ENCODE measurements at places on chromosomes 5 and 9.

DNA sequence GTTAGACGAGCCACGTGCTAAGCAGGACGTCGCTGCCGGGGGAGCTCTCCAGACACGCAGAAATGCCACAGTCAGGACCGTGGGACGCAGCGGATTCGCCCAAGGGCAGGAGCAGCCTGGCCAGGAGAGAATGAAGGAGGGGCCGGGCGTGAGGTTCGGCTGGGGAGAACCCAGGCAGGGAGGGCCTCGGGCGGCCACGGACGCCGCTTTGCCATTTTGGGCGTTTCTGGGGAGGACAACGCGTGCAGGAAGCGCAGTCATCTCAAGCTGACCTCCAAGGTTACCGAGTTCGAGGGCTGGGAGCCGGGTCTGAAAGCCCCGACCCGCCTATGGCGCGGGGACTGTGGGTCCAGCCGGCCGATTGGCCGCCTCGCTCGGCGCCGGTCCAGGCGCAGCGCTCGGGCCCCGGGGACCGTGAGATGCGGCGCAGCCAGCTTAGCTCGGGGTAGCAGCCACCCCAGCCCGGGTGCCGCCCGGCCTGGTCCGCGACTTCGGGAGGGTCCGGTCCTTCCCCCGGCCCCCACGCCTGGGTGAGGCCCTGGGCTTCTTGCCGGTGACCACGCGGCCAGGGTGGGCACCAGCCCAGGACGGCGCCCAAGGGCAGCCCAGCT lies 760 bp upstream of the MAN1B1 start:
- DNase-seq, result peak; percentile 81

DNA sequence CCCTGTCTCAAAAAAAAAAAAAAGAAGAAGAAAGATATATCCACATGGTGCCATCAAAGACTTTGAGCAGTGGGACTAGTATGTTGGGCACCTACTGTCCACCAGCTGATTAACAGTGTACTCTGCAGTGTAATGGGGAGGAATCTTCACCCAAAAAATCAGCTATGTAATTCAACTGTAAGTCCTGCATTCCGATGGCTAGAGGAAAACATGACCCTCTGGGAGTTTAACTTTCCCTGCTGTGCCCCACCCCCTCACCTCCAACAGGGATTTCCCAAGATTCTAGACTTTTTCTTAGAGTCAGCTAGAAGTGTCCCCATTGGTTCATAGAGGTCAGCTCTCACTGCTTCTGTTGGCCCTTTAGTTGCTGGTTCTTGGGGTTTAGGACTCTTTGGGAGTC lies 221.2 kb upstream of the CLINT1 start:
- DNase-seq, result no peak

GRCh38 chr5:24598956-24599355 lies 45.8 kb downstream of the CDH10 start:
- no peak for DNase-seq

GRCh38 chr5:180816608-180817534 lies 14.3 kb upstream of the MGAT1 start:
- no peak for DNase-seq

DNA sequence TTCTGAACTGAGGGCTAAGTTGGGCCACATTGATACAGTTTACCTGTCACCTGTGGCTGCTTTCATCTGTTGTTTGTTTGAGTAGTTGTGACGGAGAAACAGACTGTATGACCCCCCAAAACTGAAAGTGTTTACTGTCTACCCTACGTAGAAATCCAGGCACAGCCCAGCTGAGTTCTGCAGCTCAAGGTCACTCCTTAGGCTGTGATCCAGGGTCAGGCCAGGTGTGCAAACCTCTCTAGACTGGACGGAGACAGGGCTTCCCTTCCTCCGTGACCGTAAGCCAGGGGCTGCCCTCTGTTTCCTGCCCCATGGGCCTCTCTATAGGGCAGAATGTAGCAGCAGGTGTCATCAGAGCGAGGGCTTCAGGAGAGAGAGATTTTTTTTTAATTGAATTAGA lies 207.9 kb upstream of the OTULINL start:
- no peak for DNase-seq

DNA sequence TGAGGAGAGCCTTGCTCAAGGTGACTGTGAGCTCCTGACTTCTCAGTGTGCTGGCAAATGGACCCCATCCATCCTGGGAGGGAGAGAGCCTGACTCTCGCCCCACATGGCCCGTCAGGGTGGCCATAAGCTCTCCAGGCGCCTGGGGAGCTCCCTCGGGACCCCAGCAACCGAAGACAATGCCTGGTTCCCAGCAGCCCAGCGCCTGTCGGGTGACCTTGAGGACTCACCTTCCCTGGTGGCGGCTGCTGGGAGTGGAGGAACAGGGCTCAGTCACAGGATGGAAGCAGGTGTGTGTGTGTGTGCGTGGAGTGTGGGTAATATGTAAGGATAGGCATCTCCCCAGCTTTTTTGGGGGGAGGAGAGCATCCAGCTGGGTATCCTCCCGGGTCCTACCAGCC lies 190.3 kb downstream of the MELK start:
- no peak for DNase-seq

- DNase-seq, result no peak
These were observed 151.7 kb upstream of the ELL2 start for GRCh38 chr5:96113170-96113939.

DNA sequence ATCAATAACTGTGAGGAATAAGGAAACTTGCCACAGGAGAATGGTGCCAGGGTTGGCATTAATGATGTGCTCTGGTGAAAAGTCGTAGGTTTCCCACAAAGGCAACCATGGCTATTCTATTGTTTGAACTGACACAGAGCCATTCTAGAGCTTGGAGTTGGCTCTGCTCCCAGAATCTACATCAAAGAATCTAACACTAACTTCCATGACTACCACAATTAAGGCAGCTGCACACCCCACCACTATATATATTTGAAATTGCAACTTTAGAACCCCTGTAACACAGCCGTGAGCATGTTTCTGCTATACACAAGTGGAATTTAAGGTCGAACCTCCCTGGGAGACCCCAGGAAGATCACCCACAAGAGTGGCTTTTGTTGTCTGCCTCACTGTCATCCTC lies 89.7 kb upstream of the CCDC152 start:
- DNase-seq, result no peak

DNA sequence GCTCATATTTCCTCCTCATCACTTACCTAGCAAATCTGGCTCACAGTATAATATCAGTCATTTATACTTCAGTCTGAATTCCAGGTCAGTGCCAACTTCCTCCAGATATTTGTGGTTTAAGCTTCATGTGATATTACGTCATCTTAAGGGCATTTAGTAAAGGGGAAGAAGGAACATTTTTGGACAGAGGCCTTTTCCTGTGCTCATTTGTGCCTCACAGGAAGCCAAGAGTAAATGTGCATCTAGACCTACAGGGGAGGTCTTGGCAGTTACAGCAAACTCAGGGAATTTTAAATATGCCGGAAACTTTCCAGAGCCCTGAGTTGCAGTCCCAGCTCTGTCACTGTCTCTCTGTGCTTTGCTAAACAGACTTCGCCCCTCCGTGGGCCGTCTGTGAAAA lies 12.3 kb upstream of the KCNIP1 start:
- peak; percentile 96 for DNase-seq

- DNase-seq, result no peak
These were observed 575.9 kb downstream of the RAB3C start for GRCh38 chr5:59158637-59159391.
